ENCODE measurements at places on chromosomes 11 and 22.

DNA sequence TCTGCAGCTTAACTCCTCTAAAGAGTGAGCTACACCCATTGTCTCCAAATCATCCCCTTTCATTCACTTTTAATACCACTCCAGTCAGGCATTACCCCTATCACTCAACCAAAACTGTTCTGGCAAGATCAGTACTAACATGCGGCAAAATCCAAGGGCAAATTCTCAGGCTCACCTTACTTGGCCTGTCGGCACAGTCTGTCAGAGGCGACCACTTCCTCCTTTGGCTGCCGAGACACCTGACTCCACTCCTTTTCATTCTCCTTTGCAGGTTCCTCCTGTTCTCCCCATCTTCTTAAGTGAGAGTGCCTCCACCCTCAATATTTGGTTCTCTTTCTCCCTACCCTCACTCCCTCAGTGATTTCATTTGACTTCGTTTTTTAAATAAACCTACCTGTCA lies 4.2 kb downstream of the C11orf91 start:
- no peak for DNase-seq

- DNase-seq = no peak
Observed at GRCh38 chr11:106888386-106888785, 129.9 kb downstream of the GUCY1A2 start.

- DNase-seq = no peak
Observed at GRCh38 chr11:46471943-46472661, 80.5 kb upstream of the CHRM4 start.

DNA sequence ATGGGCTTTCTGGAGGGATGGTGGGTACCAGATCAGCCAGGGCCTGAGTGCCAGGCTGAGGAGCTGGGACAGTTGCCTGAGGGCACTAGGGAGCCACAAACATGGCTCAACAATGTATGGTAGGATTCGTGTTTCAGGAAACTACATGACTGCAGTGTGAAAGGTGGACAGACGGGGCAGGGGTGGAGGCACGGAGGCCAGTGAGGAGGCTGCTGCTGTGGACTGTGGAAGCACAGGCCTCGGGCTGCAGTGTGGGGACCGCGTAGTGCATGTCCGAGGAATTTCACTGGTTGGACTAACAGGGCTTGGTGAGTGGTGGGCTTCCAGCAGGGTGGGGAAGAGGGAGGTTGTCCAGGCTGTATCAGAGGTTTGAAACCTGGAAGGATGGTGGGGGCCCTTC lies 7.8 kb downstream of the P2RY2 start:
- DNase-seq = no peak

GRCh38 chr11:12043221-12043620 lies 34.8 kb upstream of the DKK3 start:
- DNase-seq = no peak

Measured in astrocyte of the cerebellum (primary cell).